ENCODE measurements at places on chromosomes 5 and 9. TPM values are rescaled to one million over a fixed set of nuclear protein-coding genes. Genes with fewer than 3 reads are reported as not detected.

RNF183 gene
- 0.46 TPM for polyA plus RNA-seq

DNA sequence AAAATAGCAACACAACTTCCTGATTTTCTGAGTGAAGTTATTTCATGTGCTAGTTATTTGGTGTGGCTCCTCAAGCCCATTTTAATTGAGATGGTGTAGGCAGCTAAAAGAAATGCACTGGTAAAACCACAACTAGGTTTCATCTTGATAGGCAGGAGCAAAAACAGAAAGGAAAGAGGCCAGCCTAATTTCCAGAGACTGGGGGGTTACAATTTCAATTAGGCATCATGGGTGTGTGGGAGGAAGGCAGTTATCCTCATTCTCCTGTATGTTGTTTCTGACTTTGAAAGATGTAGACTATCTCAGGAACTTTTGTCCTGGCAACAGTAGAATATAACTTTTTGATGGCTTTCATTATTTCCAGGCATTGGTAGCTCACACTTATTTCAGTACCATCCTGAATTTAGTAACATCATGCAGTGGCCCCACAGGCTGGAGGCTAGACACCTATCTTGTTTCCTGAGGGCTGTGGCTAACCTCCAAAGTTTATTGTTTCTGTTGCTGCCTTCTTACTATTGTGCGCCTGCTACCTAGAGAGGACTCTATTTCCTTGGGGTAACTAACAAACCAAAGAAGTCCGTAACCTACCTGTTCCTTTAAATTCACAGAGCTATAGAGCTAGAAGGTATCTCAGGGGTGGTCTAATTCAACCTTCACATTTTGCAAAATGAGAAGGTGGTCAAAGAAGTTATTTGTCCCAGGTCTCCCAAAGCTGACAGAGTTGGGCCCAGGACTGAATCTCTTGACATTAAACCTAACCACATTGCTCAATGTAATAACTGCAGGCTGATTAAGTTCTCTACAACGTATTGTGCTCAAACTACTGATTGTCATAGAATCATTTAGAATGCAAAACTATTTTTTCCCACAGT, 42.4 kb downstream of the FYB1 start:
- no peak for DNase-seq

DNA sequence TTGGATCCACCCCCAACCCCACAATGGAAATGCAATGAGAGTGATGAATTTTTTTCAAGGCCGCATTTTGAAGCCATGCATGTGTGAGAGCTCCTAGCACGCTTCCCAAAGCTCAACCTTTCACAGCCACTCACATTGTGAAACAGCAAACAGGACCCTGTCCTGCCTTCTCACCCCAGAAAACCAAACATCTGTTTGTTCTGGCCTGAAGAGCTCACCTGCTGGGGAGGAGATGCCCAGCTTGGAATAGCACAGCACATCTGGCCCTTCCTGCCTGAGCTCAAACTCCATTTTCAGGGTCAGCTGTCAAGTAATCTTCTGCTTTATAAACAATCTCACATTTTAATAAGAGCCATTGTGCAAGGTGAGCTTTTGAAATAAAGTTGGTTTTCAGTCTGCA, 54.8 kb downstream of the SAXO1 start:
- no peak for DNase-seq

DNA sequence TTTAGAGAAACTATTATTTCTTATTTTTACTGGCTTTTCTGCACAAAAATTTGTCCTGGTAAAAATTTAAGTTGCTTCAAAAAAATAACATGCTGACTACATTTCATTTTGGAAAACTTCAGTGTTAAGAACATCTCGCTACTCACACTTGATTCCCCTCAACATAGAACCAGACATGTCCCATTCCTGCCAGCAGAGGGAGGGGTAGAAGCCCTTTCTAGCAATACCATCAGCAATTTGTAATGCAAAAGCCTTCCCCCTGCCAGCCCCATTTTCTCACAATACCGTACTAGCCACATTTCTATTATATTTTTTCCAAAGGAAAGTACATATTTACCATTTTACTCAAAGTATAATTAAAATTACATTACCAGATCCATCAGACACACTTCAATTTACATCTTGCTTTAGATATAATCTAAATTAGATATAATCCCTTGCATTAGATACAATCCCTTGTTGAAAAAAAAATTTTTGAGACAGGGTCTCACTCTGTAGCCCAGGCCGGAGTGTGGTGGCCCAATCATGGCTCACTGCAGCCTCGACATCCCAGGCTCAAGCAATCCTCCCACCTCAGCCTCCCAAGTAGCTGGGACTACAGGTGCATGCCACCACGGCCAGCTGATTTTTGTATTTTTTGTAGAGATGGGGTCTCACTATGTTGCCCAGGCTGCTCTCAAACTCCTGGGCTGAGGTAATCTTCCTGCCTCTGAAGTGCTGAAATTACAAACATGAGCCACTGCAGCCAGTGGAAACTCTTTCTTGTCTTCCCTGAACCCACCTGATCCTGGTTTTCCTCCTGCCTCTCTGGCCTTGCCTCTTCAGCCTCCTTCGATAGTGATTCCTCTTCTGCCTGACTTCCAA, 39.6 kb upstream of the IDNK start:
- peak; percentile 27 for DNase-seq

PCDHA1 gene
- 0.47 TPM for polyA plus RNA-seq

DBH gene
- 0.08 TPM for polyA plus RNA-seq

DNA sequence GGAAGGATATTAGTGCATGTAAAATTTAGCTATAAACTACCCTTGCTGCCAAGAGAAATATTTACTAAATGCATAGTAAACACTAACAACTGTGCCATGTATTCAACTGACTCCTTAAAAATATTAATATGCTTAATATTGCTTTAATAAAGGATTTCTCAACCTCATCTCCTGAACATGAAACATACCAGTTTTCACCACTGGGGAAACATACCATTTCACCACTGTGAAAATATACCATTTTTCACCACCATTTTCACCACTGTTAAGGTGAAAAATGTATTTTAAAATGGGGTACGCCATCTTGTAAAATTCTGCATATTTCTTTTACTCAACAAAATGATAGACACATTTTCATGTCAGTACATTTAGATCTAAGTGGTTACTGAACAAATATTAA, 4.5 kb downstream of the RAB14 start:
- no peak for DNase-seq

- DNase-seq, result no peak
These were observed 11.4 kb downstream of the ZBTB5 start for GRCh38 chr9:37453827-37454226.

GRCh38 chr5:132506094-132506692, 15.6 kb upstream of the IRF1 start:
- DNase-seq, result no peak

GRCh38 chr5:112232667-112233066, 186.4 kb downstream of the EPB41L4A start:
- no peak for DNase-seq

DNA sequence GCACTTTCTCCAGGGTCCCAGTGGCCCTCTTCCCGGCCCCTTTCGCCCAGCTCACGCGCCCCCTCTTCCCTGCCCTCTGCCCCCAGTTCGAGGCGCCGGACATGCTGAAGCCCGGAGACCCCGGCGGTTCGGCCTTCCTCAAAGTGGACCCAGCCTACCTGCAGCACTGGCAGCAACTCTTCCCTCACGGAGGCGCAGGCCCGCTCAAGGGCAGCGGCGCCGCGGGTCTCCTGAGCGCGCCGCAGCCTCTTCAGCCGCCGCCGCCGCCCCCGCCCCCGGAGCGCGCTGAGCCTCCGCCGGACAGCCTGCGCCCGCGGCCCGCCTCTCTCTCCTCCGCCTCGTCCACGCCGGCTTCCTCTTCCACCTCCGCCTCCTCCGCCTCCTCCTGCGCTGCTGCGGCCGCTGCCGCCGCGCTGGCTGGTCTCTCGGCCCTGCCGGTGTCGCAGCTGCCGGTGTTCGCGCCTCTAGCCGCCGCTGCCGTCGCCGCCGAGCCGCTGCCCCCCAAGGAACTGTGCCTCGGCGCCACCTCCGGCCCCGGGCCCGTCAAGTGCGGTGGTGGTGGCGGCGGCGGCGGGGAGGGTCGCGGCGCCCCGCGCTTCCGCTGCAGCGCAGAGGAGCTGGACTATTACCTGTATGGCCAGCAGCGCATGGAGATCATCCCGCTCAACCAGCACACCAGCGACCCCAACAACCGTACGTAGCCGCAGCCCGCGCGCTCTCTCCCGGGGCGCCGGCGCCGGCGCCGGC, 1.0 kb downstream of the PRDM6 start:
- no peak for DNase-seq

DNA sequence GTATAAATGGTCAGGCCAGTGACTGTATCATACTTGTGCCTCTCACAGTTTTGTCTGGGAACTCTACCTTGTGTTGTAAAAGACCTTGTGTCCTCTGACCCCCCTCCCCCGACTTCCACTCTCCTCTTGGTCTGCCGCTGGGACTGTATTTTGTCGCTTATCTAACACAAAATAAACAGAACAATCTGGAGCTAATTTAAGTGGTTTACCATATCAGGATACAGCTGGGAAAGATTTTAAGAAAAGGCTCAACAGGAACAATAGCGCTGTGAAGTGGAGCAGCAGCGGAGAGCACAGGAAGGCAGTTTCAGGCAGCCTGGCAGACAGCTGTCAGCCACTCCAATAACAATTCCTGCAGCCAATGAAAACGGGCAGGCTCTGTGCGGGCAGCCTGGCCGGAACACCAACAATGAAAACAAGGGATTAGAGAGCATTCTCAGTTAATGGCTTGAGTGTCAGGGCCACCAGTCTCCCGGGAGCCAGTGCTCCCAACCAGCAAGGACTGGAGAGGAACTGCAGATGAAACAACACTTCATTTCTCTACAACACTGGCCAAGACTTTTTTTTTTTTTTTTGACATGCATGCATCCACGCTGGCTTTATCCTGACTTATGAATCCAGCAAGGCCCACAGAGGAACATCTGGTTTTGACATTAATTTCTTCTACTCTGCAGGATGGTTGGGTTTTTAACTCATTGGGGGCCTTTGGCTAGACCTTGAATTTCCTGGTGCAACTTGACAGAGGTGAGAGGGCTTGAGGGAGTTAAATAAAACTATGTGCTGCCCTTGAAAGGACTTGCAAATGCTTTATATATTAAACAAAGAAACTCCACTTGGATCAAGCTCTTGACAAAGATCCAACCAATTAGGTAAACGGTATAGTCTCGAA, 76.7 kb downstream of the ARSB start:
- peak; percentile 51 for DNase-seq

ENTREP1 gene
- polyA plus RNA-seq, result 5.2 TPM

DNA sequence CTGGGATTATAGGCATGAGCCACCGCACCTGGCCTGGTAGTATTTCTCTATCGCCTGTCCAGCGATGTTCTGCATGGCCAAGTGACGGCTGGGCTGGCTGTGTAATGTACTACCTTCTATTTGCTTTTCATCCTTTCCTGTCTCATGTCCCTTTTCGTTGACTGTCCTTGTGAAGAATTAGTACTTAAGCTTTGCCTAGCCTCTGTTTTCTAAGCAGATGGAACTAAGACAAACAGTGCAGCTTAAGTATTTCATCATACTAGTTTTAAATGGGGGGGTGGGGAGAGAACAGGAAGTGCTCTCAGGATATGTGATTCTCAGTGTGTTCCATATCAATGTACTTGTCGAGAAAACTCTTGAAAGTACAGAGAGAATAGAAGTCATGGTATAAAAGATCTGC, 31.7 kb upstream of the CCL21 start:
- no peak for DNase-seq

GRCh38 chr5:68757006-68757405, 336.8 kb upstream of the SLC30A5 start:
- DNase-seq, result no peak

DNA sequence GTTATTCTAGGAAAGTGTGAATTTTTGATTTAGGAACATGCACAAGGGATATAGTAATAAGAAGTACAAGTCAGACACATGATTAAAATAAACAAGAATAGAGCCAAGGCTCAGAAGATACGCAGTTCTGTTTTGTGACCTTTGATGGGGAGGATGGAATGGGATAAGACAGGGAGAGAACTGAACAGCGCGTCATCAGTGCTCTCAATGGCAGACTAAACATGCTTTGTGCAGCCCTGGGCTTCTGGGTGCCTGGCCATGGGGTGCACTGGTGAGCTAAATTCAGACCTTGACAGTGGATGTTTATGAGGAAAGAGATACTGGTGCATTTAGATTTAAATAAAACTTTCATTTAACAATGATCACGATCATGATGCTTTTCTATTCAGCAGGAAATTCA, 309.7 kb downstream of the ARHGEF28 start:
- DNase-seq, result no peak

GRCh38 chr5:107864793-107865192, 194.1 kb upstream of the EFNA5 start:
- no peak for DNase-seq

DNA sequence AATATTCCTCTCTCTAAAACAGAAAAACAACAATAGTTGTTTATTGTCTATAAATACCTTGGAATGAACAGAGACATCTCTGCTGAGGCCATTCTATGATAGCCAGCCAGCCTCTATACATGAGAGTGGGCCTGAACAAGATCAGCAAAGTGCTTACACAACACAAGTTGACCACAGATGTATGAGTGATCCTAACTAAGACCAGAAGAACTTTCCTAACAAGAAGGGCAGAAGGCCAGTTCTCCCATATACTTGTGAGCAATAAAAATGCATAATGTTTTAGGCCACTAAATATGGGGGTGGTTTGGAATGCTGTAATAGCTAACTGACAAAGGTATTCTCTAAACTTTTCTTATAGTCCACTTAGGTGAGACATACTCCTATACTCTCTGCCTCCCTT, 345.7 kb downstream of the SPATA31D1 start:
- DNase-seq, result no peak

NUTM2F gene
- 0.11 TPM for polyA plus RNA-seq

DNA sequence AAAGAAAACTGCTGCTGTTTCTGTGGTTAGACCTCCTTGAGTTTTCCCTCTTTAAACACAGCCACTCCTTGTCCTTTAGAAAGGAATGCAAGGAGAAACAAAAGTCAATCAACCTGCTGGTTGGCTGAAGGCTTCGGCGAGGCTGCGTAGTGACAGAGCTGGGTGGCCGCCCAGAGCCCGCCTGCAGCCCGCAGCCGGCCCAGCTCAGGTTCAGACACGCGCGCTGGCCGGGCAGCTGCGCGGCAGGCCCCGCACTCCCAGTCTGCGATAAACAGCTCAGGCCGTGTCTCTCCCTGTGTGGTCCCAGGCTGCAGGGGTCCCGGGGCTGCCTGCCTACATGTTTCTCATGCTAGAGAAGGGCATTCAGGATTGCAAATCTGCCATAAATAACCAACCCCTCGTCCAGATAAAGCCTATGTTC, 115.4 kb downstream of the HSD17B3 start:
- no peak for DNase-seq

DNA sequence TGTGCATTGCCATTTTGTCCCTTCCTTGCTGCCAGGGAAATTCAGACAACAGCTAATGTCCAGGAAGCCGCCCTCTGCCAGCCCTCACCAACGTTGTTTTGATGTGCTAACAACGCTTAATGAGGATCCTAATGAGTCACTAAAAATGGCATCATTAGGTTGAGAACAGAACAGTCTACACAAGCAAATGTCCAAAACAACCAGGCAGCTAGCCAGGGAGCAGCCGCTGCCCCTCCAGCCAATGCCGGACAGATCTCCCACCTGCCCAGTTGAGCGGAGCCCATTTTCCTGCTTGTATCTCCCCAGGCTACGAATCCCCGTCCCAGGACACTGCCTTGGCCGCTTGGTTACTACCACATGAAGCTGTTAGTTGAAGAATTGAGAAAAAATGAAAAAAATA, 40.4 kb upstream of the UNC5A start:
- DNase-seq, result no peak

KCNN2 gene
- polyA plus RNA-seq, result 1.1 TPM

PCDHGA1 gene
- polyA plus RNA-seq, result 0.19 TPM

PTGDS gene
- 35.0 TPM for polyA plus RNA-seq

OCLN gene
- polyA plus RNA-seq, result 10.9 TPM

GRCh38 chr5:36854402-36855140, 22.0 kb upstream of the NIPBL start:
- DNase-seq, result no peak

HABP4 gene
- polyA plus RNA-seq, result 7.1 TPM

Measured in pancreas (tissue), 10 donors.